Activated CD4-positive, alpha-beta T cell treated with anti-CD3 and anti-CD28 coated beads, Interleukin-2, amount 10 ng/mL, durations not matched to agents 24 days and 14 days (primary cell): ENCODE measurements at places on chromosomes 7 and 10. TPM values are rescaled to one million over a fixed set of nuclear protein-coding genes. Genes with fewer than 3 reads are reported as not detected.

The TAS2R41 gene
- not detected in 2 replicates for total RNA-seq

The AP4M1 gene
- total RNA-seq, result 13.5 and 16.4 TPM in 2 replicates

- H3K4me3 ChIP-seq, result no peak overlapping the region
- H3K27me3 ChIP-seq, result no peaks in the 10 kb centered on the region
Measured at GRCh38 chr10:43900571-43900970, 251.9 kb upstream of the ZNF32 start.

GRCh38 chr10:70405037-70405824, 1.3 kb downstream of the EIF4EBP2 start:
- H3K4me3 ChIP-seq, result peak overlapping the region; percentile 98
- H3K27ac ChIP-seq, result peak overlapping the region; percentile 96
- peak; percentile 83 for DNase-seq
- H3K36me3 ChIP-seq, result peaks cover 18% of the 10 kb centered on the region
- H3K4me1 ChIP-seq, result peaks cover 40% of the 10 kb centered on the region
- no peaks in the 10 kb centered on the region for H3K27me3 ChIP-seq

- no peak overlapping the region for H3K27ac ChIP-seq
- H3K4me1 ChIP-seq, result no peaks in the 10 kb centered on the region
- DNase-seq, result no peak
- H3K4me3 ChIP-seq, result no peak overlapping the region
- no peaks in the 10 kb centered on the region for H3K27me3 ChIP-seq
Measured at GRCh38 chr7:114687238-114687637, 234.7 kb upstream of the MDFIC start.

DNA sequence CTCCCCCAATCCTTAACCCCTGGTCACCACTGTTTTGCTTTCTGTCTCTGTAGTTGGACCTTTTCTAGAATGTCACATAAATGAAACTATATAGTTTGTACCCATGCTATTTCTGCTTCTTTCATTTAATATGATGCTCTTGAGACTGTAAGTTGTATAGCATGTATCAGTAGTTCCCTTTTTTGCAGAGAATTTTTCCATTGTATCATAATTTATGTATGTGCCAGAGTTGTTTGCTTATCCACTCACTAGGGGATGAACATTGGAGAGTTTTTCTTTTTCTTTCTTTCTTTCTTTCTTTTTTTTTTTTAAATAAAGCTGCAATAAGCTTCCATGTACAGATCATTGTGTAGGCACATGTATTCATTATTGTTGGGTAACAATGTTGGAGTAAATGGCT, 544.8 kb downstream of the CNTNAP2 start:
- H3K27me3 ChIP-seq, result no peaks in the 10 kb centered on the region
- no peak for DNase-seq
- no peak overlapping the region for H3K27ac ChIP-seq
- H3K36me3 ChIP-seq, result no peaks in the 10 kb centered on the region
- H3K4me3 ChIP-seq, result no peak overlapping the region

GRCh38 chr10:72353965-72354355, 759 bp downstream of the DNAJB12 start:
- peaks cover 30% of the 10 kb centered on the region for H3K4me1 ChIP-seq
- no peak for DNase-seq
- no peaks in the 10 kb centered on the region for H3K27me3 ChIP-seq
- H3K27ac ChIP-seq, result peak overlapping the region; percentile 99

DNA sequence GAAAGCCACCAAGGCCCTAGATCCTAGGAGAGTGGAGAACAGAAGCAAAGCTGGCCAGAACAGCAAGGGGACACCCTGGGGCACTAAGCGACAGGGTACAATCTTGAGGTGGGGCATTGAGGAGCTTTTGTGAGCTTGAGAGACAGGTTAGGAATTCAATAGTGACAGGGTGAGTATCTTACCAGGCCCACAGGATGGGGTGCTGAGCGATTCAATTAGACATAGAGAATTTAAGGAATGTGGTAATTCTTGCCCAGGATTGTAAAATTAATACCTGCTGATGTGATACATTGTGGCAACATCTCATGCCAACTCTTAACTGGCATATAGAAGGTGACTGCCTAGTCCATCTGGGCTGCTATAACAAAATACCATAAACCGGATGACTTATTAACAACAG, 14.0 kb downstream of the RBP3 start:
- peaks cover 2% of the 10 kb centered on the region for H3K27me3 ChIP-seq
- no peaks in the 10 kb centered on the region for H3K36me3 ChIP-seq
- no peak overlapping the region for H3K27ac ChIP-seq
- H3K4me1 ChIP-seq, result no peaks in the 10 kb centered on the region

The ACBD5 gene
- total RNA-seq, result 22.3 and 23.4 TPM in 2 replicates

The HKDC1 gene
- 0.07 and 0.09 TPM in 2 replicates for total RNA-seq

DNA sequence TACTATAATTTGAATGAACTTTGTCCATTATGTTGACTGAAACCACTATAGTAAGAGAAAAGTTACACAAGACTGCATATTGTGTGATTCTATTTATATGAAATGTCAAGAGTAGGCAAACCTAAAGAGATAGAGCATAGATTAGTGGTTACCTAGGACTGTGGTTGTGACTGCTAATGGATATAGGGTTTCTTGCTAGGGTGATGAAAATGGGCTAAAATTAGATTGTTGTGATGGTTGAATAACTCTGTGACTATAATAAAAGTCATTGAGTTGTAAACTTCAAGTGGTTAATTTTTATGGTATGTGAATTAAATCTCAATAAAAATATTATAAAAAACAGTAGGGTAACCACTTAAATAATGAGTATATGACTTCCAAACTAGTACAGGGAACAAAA, 142.9 kb upstream of the AHR start:
- H3K27me3 ChIP-seq, result peaks cover 13% of the 10 kb centered on the region
- DNase-seq, result no peak
- no peak overlapping the region for H3K4me3 ChIP-seq
- H3K27ac ChIP-seq, result no peak overlapping the region
- peaks cover 2% of the 10 kb centered on the region for H3K36me3 ChIP-seq

The OR2A12 gene
- not detected in 2 replicates for total RNA-seq

DNA sequence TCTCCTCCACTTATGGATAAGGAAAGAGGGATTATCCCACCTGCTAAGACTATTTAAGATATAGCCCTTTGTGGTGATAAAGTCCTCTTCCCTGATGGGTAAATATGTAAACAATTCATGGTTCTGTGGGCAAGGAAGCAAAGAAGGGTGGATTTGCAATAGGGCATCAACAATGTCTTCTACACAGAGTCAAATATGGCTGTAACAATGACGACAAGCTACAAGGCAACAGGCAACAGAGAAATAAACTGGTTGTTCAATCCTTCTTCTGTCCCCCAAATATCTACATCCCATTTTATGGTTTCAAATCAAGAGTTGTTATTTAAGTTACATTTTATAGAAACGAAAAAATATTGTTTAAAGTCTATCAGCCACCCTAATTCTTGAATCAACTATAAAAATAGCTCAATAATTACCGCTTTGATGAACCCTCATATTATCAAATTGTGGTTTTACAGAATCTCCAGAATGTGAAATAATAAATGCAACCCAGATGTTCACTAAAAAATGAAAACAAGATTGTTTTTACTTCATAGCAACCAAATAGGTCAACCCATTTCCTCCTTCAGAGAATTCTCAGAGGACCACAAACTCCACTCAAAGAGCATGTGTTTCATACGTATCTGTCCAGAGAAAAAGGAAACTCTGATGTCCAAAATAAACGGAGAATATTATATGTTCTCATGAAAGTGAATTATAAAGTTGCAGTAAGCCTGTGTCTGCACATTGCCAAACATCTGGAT, 13.8 kb downstream of the CYTH3 start:
- H3K27ac ChIP-seq, result no peak overlapping the region
- no peak overlapping the region for H3K4me3 ChIP-seq

The BAIAP2L1 gene
- total RNA-seq, result 1.3 and 1.4 TPM in 2 replicates

DNA sequence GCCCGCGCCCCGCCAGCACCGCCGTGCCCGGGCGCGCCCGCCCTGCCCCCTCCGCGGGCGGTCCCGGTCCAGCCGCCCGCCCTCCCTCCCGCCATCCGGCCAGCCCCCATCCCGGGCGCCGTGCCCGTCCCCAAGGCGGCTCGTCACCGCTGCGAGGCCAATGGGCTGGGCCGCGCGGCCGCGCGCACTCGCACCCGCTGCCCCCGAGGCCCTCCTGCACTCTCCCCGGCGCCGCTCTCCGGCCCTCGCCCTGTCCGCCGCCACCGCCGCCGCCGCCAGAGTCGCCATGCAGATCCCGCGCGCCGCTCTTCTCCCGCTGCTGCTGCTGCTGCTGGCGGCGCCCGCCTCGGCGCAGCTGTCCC, at the start of gene HTRA1:
Gene HTRA1, plus strand, starts transcription at position 187 of the 362 bp plus-strand sequence. Its CDS starts 100 bp downstream, at position 287.
- H3K36me3 ChIP-seq, result no peaks in the 10 kb centered on the region
- peaks cover 2% of the 10 kb centered on the region for H3K4me1 ChIP-seq
- peaks cover 71% of the 10 kb centered on the region for H3K27me3 ChIP-seq
- H3K27ac ChIP-seq, result no peak within 1 kb of the TSS
- no peak for DNase-seq
